ENCODE measurements at places on chromosomes 3 and 15.

DNA sequence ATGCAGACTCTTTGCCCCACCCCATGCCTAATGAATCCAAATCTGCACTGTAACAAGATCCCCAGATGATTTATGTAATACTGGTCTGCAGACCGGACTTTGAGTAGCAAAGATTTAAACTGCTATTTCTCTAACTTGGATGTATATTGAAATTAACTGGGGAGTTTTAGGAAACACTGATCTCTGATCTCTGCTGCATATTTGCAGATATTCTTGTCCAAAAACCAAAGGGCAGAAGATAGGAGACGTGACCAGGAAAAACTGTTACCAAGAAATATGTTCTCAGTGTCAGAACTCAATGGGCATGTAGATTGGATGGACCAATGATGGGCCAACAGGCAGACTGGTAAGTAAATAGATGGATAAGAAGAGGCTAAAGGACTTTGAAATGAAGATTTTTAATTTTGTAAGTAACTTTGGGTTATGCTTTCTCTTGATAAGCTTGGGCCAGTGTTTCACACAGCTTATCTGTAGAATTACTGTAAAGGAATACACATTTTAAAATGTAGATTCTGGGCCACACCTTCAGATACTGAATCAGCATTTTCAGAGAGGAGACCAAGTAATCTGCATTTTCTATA, 64.5 kb upstream of the TP63 start:
- DNase-seq: no peak

DNA sequence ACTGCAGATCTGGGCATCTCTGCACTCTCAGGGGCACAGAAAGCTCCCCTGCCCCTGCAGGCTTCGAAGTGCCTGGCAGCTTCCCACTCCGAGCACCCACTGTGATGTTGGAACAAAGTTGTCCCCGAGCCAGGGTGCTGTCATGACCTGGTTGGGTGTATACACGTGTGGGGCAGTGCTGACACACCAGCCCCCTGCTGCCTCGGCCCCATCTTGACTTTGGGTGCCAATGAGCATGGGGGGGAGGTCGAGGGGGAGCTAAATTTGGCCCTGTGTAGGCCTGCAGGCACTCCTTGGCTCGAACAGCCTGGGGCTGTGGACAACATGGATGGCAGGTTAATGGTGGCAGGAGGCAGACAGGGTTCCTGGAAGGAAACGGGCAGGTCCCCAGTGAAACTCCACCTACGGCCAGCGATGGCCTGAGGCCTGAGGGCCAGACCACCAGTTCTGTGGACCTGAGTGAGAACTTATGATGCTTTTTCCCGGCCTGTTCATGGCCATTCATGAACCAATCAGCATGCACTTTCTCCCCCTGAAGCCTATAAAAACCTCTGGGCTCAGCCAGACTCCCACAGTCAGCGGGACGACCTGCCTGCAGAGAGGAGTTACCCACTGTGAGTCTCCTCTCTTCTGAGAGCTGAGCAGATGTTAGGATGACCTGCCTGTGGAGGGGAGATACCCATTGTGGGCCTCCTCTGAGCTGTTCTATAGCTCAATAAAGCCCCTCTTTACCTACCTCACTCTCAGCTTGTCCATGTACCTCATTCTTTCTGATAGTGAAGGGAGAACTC, 1029.1 kb upstream of the GBE1 start:
- no peak for DNase-seq

DNA sequence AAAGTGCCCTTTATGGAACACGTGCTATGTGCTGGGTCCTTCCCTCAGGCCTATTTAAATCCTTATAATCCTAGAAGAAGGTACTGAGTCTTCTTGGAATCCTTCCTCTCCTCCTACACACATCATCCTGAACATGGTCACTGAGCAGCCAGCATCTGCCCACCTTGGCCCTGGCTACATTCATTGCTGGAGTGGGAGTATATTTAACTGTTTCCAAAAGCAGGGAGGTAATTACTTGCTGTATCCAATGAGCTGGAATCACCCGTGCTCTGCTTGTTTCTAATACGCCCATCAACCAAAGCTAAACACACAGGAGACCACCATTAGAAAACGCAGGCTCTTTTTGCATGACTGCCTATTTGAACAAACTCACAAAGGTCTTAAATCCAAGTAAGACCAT, 122.2 kb downstream of the RORA start:
- no peak for DNase-seq

DNA sequence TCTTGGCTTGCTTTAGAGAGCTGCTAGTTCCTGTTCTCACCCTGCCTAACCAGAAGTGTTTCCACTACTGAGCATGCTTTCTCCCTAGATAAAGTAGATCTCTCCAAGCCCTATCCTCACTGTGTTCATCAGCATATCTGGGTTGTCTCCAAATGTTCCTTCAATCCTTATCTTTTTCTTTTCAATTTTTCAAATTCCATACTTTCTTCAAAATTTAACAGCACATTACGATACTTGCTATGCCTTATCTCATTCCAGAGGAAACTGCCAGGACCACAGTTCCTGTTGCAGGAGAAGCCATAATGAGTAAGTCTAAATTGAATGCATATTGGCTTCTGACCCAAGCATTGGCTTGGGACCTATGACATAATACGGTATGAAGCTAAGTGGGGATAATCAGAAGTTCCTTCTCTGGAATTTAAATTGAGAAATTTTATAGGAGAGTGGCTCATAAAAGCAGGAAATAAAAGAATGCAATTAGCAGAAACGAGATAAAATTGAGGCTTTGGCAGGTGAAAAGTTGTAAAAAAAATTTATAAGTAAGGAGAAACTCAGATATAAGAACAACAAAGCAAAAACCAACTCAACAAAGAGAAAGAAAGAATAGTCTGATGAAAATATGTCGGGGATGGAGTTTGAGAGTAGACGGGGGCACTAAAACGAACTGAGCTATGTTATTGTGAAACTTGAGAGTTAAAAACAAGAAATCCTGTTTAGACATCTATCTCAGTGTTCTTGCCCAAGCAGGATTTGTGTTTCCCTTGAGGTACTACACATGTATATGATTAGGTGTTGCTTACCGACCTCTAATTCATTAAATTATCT, 631.7 kb upstream of the CCDC54 start:
- DNase-seq: no peak

DNA sequence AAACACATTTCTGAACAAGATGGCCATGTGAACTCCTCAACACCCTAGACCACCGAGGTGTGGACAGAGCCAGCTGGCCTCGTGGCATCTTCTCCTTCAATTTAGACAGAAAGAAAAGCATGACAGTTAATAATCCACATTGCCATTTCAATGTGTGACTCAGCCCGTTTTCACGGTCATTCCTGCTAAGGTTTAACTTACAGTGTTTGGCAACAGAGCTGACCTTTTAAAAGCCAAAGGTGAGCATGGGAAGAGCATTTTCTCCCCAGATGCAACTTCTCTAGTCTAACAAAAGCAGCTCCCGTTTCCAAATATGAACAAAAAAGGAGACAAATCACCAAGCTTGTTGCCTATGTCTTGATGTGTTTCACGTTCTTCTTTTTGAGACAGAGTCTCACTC, 417.6 kb upstream of the WNT5A start:
- DNase-seq: no peak

GRCh38 chr3:195512798-195513345, 30.3 kb downstream of the PPP1R2 start:
- DNase-seq: no peak

GRCh38 chr15:77296773-77297337, 123.0 kb downstream of the PEAK1 start:
- no peak for DNase-seq

DNA sequence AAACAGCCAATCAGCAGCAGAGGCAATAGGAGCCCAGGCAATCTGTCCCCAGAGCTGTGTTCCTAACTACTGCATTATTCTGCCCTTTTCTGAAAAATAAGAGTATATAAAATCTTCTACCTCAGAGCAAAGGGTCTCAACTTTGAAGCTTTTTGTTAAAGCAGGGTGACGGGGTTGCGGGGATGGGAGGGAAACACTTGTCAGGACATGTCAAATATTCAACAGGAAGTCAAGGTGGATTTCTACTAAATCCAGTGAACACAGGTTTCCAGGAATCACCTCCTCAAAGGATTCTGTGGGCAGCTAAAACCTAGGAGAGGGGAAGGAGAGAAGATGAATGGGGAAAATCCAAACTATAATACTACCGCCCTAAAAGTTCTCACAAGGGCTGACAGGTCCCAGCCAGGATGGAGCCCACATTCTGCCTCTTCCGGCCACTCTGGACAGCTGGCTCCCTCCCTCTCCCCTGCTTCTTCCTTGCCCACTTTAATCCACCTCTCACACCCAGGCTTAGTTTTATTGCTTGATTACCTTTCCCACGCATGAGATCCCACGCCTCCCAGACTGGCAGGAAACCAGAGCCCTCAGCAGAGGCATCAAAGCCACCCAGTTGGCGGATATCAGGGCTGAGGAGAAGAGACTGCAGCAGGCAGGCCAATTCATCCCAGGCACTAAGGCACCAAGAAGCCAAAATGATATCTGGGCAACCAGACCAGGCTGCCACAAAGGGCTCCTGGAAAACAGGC, 77.2 kb downstream of the OSBPL10 start:
- no peak for DNase-seq

DNA sequence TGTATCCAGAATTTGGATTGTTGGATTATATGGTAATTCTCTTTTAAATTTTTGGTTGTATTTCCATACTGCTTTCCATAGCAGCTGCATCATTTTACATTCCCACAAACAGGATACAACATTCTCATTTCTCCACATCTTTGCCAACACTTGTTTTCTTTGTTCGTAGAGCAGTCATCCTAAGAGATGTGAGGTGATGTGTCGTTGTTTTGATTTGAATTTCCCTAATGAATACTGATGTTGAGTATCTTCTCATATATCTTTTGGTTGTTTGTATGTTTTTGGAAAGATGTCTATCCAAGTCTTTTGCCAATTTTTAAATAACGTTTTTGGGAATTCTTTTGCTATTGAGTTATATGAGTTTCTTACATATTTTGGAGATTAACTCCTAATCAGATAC, 93.6 kb downstream of the GMNC start:
- no peak for DNase-seq

GRCh38 chr3:149245738-149246451, 24.3 kb upstream of the CP start:
- DNase-seq: no peak

DNA sequence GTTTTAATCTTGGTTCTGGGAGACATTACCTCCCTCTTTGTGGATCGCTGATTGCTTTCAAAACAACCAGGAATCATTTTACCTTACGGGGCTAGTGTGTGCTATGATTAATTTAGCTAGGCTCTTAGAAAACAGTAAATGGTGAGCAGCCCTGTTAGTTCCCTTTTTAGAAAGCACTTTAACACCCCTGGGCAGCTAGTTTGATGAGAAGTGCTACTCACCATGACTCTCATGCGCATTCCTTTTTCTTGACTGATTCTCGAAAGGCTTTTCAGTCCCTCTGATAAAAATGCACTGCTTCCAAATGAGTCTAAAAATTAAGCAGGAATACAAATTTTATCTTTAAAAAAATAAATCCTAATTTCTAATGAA, 75.3 kb upstream of the LEKR1 start:
- DNase-seq: no peak

DNA sequence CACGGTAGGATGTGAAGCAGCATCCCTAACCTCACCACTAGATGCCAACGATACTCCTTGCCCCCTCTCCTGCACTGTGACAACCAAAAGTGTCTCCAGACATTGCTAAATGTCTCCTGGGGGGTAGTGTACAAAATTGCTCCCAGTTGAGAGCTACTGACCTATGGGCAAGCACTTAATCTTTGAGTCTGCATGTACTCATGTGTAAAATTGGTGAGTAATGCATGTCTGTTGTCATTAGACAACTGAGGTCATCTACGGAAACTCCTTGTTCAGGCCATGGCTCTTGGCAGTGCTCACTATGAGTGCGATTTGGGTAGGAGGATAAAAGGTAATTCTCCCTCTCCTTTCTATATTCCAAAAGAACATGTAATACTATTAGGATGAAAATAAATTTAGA, 29.2 kb downstream of the PDHB start:
- DNase-seq: no peak

DNA sequence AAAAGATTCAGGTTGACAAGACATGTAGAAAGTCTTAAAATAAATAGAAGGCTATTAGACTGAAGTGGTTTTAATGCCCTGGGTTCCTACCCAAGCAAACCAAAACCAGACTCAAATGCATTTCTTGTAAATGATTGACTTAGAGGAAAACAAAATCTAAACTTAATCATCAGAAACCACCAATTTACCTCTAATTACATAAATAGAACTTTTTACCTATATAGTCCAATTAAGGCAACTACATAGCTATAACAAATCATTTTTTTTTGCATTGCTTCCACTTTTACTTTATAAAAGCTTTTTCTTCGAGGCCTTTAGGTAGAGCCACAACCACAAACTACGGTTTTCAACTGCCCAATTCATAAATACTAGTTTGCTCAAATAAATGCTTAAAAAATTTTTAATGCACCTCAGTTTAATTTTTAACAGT, 231.3 kb upstream of the ARHGEF26 start:
- no peak for DNase-seq

GRCh38 chr3:55170444-55170843, 242.6 kb upstream of the LRTM1 start:
- DNase-seq: no peak

DNA sequence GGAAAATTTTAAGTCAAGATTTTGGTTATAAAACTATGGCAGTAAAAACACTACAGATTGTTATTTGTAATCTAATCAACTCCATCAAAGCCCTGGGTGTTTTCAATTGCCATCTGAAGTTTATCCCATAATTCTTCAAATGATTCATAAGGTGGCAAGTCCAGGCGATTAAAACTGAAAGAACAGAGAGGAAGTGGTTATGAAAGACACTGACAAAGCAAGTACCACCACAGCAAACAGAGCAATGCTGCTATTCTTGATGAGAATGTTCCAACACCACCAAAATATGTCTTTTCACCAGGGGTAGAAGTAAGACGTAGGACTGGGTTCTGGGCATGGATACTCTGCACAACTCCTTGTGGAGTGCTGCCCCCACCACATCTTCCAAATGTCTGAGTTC, 86.9 kb upstream of the PRTG start:
- DNase-seq: no peak

GRCh38 chr3:162938083-162938482, 1441.5 kb downstream of the OTOL1 start:
- DNase-seq: no peak

- DNase-seq: no peak
Observed at GRCh38 chr3:152610622-152611021, 224.3 kb upstream of the P2RY1 start.

GRCh38 chr3:134085034-134085775, 55.5 kb upstream of the SLCO2A1 start:
- DNase-seq: no peak

DNA sequence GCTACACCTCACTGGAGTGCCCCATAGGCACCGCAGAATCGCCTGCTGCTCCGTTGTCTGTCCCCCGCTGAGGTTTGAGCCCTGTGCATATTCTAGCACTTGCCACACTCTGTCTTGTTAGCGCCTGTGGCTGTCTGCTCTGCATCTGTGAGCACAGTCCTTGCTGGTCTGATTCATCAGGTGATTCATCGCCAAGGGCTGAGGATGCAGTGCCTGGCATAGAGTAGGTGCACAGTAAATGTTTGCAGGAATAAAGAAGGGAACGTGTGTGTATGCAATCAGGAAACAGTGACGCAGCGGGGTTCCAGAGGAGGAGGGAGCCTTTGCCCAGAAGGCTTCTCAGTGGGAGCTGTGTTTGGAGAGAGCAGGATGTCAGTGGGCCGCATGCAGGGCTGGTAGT, 124.0 kb upstream of the PLXNA1 start:
- DNase-seq: no peak

Data from right forelimb (tissue), 1 donor.